ENCODE measurements at places on chromosomes 13 and 19.

- no peak for DNase-seq
Measured at GRCh38 chr13:33252135-33252534, 33.4 kb downstream of the STARD13 start.

GRCh38 chr13:30121244-30121643 lies 186.1 kb downstream of the KATNAL1 start:
- DNase-seq = no peak

- no peak for DNase-seq
Measured at GRCh38 chr13:97274829-97275649, 52.9 kb downstream of the MBNL2 start.

- DNase-seq = no peak
Measured at GRCh38 chr13:30829833-30830637, 76.0 kb upstream of the MEDAG start.

DNA sequence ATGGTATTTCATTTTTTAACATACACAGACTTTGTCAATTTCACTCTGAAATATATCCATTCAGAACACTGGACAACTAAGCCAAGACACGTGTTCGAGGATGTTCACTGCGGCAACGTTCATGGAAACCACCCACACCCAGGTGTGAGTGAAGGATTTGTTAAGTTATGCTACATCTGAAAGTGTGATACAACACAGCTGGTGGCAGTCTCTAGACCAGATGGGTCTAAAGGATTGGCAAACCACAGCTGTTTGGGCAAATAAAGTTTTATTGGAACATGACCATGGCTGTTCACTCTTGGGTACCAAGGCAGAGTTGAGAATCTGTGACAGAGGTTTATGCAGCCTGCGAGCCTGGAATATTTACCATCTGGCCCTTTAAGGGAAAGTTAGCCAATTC lies 12.0 kb downstream of the SLC7A9 start:
- no peak for DNase-seq

DNA sequence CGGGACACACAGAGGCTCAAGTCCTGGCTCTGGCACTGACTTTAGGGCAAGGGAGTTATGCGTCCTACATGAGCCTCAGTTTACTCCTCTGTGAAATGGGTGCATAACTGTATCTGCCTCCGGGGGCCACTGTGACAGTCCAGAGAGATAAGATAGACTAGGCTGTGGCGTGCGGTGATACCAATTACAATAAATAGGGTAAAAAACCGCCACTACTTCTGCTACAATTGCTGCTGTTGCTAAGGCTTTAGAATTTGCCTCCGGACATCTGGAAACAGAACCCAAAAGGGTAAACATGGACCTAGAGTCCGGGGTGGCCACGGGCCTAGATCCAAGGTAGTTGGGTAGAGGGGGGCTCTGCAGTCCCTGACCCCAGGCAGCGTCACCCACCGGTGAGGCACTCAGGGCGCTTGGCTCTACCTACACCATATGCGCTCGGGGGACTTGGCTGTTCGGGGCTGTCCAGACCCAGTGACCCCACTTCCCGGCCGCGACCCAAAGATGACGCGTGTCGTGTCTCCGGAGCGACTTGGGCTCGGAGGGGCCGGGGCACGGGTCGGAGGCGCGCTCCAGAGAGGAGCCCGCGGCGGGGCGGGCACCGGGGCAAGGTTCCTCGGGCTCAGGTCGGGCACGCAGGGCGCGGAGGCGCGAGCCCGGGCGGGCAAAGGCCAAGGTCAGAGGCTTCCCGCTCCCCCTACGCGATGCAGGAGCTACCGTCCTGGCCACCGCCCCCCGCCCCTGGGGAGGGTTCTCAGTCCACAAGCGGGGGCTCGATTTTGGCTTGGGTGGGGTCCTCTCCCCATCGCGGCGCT lies 1.1 kb downstream of the INSR start:
- DNase-seq = no peak
